IMR-90 (cell line): ENCODE measurements at places on chromosomes 7 and 10.

DNA sequence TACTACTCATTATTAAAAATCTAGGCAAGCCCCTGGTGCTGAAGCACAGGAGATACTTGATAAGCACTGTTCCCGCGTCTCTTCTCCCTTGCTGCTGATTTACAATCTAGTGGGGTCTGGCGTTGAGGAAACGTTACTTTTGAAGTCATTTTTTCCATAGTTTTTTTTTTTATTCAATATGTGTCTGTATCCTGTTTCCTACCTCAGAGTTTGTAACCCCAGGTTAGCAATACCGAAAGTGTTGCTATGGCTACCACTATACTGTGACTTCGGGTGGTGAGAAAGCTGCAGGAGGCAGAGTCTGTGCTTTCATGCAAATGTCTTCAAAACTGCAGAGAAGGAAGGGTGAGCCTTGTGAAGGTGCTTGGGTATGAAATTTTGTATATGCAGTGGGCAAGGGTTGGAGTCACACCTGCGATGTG, 458.8 kb upstream of the GHITM start:
- no peak for DNase-seq

GRCh38 chr10:33133557-33133956, 175.5 kb upstream of the ITGB1 start:
- DNase-seq, result no peak

DNA sequence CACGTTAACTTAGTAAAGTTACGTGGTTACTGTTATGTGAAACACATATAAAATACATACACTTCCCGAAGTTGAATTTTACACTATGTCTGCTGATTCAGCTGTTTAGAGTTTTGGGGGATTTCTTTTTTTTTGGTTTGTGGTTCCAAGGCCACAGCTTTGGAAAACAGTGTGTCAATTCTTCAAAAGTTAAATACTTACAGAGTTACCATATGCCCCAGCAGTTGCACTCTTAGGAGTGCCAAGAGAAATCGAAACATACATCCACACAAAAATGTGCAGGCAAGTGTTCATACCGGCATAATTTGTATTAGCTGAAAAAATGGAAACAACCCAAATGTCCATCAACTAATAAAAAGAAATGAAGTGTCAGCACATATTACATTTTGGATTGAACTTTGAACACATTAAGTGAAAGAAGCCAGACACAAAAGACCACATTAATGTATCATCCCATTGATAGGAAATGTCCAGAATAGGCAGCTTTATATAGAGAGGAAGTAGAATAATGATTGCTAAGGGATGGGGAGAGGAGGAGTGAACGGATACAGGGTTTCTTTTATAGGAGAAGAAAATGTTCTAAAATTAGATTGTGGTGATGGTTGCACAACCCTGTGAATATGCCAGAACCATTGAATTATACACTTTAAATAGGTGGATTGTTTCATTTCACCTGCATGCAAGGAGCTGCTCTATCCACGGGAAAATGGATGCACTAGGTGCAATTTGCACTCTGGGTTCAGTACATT, 17.6 kb downstream of the APBB1IP start:
- no peak for DNase-seq

DNA sequence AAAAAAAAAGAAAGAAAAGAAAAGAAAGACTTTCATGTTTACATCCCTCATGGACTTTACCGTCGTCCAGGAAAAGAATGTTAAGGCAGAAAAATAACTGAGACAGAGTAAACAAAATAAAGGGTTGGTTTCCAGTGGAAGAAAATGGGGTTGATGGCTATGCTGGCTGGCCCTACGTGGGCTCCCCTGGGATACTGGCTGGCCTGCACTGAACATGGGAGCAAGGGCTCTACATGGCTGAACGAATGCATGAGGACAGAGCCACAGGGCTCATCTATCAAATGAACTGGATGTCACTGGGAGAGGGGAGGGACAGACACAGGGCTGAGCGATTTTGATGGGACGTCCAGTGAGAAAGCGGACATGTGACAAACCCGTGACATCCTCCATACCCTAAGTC, 2.5 kb upstream of the UCMA start:
- no peak for DNase-seq

DNA sequence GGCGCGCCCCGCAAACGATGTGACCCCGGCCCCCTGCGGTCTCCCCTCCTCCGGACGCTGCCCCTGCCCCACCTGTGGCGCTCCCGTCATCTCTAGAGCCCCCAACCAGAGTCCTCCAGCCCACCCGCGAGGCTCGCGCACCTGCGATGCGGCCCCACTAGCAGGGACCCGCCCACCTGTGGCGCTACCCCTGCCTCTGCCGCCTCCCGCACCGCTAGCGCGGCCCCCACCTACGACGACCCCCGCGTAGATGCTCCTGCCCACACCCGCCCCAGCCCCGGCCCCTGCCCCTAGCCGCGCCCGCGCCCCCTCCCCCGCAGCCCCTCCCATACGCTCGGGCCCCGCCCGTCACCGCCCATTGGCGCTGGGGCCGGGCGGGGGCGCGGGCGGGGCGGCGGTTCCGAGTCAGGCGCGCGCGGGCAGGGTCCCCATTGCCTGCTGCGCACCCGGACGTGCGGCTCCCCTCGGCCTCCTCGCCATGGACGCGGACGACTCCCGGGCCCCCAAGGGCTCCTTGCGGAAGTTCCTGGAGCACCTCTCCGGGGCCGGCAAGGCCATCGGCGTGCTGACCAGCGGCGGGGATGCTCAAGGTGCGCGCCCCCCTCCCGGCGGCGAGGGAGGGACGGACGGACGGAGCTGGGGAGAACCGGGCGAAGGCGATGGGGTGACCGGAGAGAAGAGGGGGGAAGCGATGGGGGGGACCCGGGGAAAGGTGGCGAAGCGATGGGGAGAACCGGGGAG, at the start of gene PFKP:
Gene PFKP, plus strand, starts transcription at position 431 of the 741 bp plus-strand sequence. Its CDS starts 48 bp downstream, at position 479.
- no peak for DNase-seq

DNA sequence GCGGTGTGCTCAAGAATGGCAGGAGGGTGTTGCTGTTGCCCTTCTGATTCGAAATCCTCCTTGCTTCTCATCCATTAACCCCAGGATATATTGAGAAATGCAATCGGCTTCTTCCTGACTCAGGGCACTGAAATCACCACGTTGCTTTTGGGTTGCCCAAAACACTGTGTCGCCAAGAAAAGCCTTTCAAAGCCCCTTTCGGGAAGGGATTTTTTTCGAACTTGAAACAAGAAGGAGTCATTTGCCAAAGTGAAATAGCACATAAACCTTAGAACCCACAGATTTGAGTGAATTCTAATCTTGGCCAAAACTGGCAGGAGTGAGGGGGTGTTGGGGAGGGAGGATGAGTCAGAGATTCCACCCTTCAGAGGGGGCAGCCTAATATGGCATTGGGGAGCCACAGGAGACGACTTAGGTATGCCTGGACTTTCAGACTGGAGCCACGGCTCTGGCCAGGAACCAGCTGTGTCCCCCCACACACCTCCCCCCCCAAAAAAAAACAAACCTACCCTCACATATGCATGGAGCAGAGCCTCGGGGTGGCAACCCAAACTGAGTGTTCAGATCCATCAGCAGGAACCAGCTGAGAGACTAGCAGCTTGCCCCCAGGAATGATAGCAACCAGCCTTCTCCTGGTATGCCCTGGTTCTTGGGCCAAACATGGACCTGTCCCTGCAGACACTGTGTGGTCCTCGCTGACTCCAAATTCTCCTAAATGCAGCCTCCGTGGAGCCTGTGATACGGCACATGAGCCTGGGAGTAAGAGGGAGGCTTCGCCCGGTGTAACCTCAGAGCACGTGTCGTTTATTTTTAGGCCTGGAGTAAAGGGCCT, 138.4 kb downstream of the FGFR2 start:
- DNase-seq, result no peak

- peak; percentile 33 for DNase-seq
Measured at GRCh38 chr7:107922886-107923285, 31.9 kb downstream of the DLD start.

DNA sequence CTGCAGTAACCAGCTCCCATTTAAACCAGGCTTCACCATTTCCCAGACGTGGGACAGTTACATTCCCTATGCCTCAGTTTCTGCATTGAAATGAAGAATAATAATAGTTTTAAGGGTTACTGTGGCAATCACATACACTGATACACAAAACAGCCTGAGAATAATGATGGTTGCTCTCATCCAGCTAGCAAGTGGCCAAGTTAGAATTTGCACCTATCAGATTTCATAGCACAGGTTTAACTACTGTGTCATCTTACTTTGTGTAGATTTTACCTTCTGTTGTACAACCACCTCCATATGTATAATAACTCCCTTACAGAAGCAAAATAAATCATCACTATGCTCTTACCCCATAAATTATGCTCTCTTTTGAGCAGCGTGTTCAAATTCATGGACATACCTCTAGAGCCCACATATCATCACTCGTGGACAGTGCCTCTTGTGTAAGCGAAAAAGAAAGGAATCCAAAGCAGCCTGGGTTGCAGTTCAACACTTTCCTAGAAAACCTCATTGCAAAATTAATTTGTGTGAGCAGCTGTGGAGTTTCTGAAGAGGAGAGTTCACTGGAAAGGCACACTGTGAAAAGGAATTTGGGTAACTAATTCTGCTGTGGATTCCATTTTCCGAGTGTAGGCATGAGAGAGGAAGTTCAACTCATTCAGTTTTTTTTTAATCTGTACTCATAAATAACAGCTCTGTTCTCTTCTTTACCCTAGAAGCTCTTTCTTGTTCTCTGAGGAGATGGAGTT, 492.5 kb downstream of the ARL4A start:
- no peak for DNase-seq

DNA sequence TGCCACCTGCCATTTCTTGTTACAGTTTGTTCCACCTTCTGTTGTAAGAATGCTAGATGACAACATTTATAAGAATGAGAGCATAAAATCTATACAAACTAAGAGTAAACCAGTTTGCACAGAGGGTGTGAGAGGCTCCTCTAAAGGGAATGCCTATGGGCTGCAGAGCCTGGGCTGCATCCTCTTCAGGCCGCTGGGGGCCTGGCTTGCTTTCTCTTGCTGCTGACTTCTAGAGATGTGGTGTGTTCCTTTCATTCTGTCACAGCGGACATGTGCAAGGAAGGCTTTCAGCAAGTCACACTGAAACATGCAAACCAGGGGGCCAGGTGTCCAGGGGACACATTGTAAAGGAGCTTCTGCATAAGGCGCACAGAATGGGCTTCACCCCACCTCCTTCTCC, 7.1 kb upstream of the ATP6V1F start:
- no peak for DNase-seq

- DNase-seq, result no peak
Measured at GRCh38 chr7:33422825-33423645, 293.7 kb downstream of the BBS9 start.
